ENCODE measurements at places on chromosomes 1 and 21. TPM values are rescaled to one million over a fixed set of nuclear protein-coding genes. Genes with fewer than 3 reads are reported as not detected.

The MORN1 gene
- polyA plus RNA-seq: 13.7 TPM

The NUDT4B gene
- 0.74 TPM for polyA plus RNA-seq

The MATN1 gene
- 0.43 TPM for polyA plus RNA-seq

The ADAMTS5 gene
- polyA plus RNA-seq: 11.4 TPM

DNA sequence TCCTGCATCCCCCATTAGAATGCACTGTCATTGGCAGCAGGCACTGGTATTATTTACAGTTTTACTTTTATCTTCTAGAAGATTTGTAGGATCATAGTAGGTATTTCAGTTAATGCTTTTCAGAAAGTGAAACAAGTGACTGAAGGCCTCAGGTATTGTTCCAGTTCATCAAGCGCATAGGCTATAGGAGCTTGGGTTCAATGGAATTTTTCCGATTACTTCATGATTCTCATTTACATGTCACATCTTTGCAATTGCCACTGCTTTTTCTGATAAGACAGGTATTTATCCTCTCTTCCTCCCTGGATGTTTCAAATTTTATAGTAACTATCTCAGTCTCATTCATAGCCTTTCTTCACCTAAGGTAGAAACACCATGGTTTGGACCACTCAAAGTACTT lies 161.3 kb downstream of the NTPCR start:
- DNase-seq: no peak

DNA sequence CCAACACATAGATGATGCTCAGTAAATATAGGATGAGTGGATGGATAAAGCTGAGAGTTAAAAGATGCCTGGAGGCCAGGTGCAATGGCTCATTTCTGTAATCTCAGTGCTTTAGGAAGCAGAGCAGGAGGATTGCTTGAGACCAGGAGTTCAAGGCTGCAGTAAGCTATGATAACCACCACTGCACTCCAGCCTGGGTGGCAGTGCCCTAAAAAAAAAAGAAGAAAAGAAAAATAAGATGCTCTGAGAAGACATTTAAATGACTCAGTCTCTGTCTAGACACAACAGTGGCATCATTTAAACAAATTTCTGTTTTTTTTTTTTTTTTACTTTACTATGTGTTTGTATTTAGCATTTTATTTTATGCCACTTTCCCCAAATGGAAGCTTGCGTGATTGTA lies 25.3 kb upstream of the IL19 start:
- DNase-seq: no peak

- peak; percentile 3 for DNase-seq
Measured at GRCh38 chr1:230270185-230270558, 156.0 kb downstream of the PGBD5 start.

DNA sequence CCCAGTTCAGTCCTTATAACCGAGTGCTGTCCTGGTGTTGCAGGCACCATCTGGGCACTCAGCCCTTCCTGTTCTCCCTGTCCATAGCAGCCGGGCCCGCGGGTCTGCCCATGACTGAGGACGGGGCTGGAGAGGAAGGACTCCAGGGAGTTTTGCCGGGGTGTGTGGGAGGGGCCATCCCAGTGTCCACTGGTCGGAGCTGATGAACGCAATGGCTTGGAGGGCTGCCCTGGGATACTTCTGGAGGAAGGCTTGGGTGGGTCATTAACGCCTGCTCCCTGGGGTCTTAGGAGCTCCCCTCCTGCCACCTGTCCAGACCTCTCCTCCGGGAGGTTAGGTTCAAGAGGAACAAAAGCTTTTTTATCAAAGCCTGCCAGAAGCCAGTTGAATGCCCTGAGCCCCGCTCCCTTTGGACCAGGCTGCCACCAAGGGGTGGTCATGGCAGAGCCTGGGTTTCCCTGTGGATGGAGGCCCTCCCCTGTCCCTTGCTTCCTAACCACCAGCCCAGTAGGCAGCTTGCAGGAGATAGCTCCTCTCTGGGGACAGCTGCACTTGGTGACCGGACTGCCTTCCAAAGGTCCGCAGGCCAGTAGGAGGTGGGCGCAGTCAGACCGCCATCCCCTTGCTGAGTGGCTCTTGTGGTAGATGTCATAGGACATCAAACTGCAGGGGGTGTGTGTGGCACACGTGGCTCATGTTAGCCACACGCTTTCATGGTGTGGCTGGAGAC lies 61.3 kb downstream of the TRIM11 start:
- DNase-seq: no peak

GRCh38 chr1:25616987-25617624 lies 515 bp downstream of the MAN1C1 start:
- DNase-seq: no peak
